ENCODE measurements at places on chromosomes 7 and 10.

GRCh38 chr10:32237644-32238345 is 109.2 kb downstream of the EPC1 start:
- peak; percentile 55 for DNase-seq

DNA sequence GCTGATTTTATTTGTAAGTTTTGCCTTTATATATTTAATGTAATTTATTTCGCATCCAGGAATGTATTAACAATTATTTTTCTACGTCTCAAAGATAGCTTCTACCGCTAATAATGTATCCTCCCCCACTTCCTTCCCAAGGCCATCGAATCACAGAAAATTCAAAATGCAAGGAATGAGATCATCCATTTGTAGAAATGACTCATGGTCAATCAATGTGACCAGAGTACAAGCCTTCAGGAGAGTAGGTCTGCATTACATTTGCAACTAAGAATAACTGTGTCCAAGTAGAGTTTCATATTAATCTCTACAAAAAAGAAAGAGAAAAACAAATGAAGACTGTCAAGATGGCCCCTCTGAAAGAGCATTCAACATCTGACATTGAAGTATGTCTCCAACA is 205.9 kb upstream of the PHF14 start:
- DNase-seq = peak; percentile 5

DNA sequence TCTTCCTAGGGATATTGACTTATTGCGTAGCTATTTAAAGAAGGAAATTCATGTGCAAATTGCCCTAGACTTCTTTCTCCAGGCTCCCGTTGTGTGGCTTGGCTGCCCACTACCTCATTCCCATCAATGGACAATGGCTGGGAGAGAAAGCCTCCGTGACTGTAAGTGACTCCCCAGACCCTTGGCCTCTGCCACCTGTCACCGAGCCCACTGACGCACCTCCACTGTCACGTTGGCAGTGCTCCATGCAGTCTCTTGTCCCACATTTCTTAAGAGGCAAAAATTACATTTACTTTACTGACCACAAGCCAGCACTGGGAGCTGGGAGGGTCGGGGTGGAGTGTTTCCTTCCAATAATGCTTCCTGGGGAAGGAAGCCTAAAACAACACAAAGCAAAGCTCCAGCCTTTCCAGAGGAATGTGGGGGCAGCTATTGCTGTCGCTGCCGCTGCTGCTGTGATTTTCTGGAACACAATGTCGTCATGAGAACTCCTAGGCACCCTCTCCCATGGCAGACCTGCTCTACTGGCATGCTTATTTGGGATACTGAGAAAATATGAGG is 89.7 kb upstream of the STEAP1B start:
- DNase-seq = peak; percentile 53

GRCh38 chr10:122492999-122493481 is 31.7 kb downstream of the HTRA1 start:
- no peak for DNase-seq

DNA sequence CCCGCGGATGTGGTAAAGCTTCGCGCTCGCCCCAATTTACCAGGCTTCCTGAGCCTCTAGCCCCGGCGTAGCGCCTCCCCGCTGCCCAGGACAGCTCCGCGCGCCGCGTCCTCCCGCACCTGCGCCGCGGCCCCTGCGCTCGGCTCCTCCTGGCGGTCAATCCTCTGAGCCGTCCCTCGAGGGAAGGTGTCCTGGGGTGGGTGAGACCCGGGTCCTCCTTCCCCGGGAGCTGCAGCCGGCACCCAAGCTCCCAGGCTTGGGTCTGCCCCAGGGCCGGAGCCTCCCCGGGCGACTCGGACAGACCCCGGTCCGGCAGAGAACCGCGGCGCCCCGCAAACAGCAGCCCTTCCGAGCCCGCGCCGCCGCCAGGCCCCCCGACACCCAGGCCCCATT is 512 bp downstream of the OSBPL3 start:
- DNase-seq = peak; percentile 86

- DNase-seq = no peak
These were observed 6.0 kb upstream of the SMNDC1 start for GRCh38 chr10:110310741-110311140.

DNA sequence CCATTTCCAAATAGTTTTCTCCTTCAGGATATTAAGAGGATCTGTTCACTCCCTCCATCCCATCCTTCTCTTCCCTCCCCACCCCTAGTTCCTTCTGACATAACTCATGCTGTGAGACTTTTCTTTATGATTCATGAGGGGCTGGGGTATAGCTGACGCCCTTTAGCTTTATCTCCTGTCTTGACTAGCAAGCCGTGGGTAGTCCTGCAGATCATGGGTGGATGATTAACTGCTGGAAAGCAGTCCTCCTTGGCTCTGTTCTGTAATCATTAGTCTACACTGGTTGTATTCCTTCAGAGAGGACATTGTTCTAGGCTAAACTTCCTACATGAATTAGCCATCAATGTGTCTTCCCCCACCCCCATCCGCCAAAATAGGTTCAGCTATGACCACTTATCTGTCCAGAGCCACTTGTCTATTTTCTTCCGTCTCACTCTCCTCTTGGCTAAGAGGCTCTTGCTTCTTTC is 135.4 kb downstream of the LRRC4 start:
- no peak for DNase-seq

DNA sequence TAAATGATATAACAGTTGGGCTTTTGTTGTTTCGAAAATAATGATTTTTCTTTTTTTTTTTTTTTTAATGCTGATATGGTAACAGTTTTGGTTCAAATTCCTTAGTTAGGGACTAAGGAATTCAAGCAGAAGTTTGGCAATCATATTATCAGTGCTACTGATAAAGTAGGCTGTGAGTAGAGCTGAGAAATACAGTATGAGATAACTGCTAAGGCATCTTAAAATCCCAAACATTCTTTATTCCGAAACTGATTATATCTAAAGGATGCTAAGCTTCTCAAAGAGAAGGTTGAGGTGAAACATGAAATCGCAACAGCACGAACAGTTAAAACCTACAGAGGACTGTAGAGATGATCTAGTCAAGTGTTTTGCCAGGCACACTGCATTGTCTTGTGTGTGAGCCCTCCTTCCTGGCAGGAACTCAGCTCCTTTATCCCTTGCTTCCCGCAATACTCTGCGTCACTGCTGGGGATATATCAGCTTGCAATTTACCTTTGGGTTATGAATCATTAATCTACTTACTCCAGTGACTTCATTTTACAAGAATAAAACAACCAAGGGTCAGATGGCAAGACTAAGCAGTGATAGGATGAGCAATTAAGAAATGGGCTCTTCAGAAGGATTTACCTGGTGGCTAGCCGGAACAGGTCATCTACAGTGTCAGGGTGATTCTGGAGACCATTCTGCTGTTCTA is 36.7 kb downstream of the IRF5 start:
- DNase-seq = peak; percentile 74

- DNase-seq = no peak
These were observed 4.2 kb downstream of the MNX1 start for GRCh38 chr7:157006205-157006747.

GRCh38 chr7:68304536-68304935 is 1293.7 kb upstream of the AUTS2 start:
- no peak for DNase-seq

- no peak for DNase-seq
These were observed 259.5 kb upstream of the CTBP2 start for GRCh38 chr10:125419831-125420230.

All from iris pigment epithelial cell (primary cell).